ENCODE measurements at places on chromosomes 12 and 14.

- no peak for DNase-seq
Measured at GRCh38 chr12:93683410-93683809, 6.2 kb downstream of the CRADD start.

DNA sequence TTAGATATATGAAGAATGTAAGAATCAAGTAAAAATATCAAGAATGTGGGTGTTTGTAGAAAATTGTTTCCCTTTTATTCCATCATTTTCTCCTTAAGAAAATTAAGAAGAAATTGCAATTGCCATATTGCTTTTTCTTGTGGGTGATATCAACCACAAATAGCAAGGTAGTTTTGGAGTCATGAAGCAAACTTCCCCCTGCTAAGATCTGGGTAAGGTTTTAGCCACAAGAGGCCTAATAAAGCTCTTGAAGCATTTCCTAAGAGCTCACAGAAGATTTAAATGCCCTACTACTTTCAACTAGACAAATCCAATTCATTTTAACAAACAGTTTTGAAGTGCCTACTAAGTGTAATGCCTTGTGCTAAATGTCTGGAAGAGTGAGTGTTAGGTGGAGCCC, 2.6 kb downstream of the GRIP1 start:
- DNase-seq: no peak

GRCh38 chr14:23492618-23493272, 23.2 kb downstream of the NGDN start:
- DNase-seq: no peak

GRCh38 chr12:53007343-53007742, 1.1 kb downstream of the EIF4B start:
- no peak for DNase-seq
